Vagina (tissue), 2 donors: ENCODE measurements at places on chromosomes 6 and 20.

DNA sequence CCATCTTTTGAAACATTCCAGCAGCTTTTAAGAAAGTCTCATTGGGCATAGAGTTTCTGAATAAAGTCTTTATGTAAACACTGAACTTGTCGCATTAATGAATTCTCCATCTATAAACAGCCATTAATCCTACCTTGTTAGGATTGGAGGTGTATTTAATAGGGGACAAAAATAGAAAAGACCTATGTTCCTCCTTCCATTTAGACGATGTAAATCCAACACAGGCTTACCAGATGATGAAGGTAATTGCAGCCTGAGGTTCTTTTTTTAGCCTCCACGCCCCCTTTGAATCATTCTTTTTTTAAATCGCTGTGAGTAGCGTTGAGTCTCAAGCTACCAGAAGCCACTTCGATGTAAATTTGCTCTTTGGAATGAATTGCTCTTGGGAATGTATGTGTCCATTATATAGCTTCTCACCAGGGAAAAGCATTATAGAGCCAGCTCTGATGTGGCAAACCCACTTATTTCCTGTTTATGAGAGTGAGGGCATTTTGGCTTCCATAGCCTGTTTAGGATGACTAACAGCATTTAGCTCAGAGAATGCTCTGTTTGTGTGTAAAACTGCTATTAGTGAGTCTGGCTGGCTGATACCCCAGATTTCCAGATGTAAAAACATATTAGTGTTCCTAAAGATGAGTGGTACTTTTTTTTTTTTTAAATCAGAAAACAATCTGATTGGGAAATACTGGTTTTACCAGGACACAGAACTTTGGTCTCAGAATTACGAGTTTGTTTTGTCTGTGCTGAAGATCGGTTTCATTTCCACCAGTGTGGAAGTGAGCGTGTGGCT lies 74.9 kb upstream of the CLDN20 start:
- DNase-seq: no peak

GRCh38 chr20:50394569-50394968 lies 115.6 kb upstream of the PTPN1 start:
- no peak for DNase-seq

DNA sequence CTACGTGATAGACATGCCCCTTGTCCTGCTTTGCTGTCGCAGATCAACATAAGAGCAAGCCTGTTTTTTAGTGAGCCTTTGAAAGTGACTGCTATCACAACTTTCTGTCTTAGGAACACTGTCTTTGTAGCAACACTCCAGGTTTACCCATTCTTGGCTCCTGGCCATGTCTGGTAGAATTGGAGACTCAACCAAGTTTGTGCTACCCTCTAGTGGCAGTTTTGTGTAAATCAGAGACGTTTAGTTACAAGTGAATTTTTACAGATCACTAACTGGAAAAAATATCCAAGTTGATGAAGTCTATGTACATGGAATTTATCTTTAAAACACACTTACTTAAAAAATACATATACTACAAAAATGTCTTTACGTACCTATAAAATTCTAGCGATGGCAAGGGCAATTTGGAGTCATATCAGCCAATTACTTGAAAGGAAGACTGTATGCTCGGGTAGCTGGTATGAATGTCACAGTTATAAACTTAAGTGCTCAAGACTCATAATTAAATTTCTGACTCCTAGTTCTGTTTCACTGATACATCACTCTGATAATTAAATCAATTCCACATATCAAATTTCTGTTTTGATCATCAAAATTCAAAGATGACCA lies 101.4 kb downstream of the ADGB start:
- DNase-seq: no peak

GRCh38 chr6:154453329-154453728 lies 57.2 kb downstream of the CNKSR3 start:
- no peak for DNase-seq

- DNase-seq: no peak
Measured at GRCh38 chr6:85172705-85173104, 277.2 kb upstream of the NT5E start.

DNA sequence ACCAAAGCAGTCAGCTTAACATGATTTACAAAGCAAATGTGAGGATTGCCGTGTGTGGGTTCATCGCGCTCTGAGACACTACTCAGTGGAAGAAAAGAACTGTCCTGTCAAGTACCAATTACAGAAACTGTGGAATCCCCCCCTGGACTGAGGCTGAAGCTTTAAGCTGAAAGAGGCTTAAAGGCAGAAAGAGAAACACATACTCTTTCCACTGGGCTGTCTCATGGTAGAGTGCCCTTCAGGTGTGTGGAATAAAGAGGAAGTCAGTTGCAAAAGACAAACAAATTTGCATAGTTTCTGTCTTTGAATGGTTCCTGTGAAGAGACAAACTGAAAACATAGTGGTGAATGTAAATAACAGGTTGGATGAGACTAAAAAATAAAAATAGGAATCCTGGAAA lies 560.4 kb upstream of the SYNCRIP start:
- no peak for DNase-seq

DNA sequence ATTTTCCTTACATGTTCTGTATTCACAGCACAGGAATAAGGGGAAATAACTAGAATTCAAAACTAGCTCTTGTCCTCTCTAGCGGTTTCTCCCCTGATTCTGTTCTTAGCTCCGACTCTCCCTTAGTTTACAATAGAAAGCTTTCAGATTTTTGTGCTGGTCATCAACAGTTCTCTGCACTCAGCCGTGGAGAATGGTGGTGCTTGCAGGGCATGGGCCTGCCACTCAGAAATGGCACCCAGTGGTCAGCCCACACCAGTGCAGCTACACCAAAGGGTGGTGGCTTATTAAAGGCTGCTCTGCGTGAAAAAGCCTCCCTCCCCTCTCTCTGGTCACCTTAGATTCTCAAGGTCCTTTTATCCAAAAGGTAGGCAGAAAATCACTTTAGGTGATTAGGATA lies 123.5 kb downstream of the SASH1 start:
- no peak for DNase-seq

DNA sequence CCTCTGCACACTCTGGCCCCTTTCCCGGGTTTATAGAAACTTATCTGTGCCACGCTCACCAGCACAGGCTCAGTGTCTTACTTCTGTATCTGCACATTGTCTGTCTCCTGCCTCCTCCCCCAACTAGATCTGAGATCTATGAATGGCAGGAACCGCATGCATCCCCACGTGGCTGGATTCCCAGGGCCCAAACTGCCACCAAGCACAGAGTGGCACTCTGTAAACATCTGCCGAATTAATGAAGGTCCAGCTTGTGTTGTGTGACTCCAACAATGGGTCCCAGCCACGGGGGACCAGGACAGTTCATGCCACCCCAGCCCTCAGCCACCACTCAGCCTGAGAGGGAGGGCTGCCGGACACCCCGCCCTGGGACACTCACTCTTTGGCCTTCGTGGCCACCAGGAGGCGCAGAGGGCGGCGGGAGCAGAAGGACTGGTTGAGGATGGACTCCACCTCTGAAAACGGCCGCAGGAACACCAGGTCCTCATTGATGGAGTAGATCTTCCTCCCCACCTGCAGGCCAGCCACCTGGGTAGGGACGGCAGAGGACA lies 171.1 kb downstream of the PREX1 start:
- no peak for DNase-seq

DNA sequence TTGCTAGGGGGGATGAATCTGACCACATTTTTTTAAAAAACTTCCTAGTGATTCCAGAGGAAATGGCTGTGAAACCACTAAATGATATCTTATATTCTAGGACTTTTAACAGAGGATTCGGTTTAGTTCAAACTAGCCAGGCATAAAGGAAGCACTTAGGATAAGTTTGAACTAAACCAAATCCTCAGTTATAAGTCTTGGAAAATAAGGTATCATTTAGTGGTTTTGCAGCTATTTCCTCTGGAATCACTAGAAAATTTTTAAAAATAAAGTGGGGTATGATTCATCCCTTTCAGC lies 327.9 kb upstream of the QKI start:
- no peak for DNase-seq

DNA sequence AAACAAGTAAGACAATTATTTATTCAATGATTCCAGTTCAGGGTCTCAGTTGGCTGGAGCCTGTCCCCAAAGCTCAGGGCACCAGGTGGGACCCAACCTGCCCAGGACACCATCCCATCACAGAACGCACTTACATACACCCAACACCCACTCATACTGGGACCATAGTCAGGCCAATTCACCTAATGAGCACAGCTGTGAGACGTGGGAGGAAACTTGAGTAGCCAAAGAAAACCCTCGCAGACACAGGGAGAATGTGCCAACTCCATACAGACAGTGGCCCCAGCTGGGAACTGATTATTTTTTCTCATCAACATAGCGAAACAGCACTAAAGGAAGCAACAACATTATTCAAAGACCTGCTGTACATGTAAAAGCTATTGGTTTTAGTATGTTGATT lies 58.6 kb upstream of the DOK5 start:
- DNase-seq: no peak

- no peak for DNase-seq
Measured at GRCh38 chr6:113597231-113597583, 259.9 kb upstream of the MARCKS start.
